Stimulated activated CD8-positive, alpha-beta memory T cell treated with anti-CD3 and anti-CD28 coated beads, Interleukin-2, amount 100 ng/mL, for 1 hour (primary cell): ENCODE measurements at places on chromosomes 1 and 21.

DNA sequence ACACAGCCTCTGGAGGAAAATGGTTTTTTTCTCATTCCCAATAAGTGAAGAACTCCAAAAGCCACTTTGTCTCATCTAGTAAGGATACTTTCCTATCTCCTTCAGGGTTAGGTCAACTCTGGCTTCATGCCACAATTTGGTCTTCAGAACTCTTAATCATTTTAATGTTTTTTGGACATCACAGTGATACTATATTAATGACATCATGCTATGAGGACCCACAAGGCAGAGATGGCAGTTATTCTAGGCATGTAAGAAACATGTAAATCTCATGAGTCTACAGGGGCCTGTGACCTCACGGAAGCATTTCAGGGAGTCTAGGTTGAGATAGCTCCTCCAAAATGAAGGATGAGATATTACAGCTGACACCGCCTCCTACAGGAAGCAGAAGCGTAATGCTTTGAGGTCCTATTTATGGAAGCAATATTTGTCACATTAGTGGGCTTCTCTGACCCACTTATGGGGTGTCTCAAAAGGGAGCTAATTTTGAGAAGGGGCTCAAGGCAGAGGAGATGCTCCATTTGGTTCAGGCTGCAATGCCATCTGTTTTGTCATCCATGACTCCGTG is 5.0 kb upstream of the GPR137B start:
- DNase-seq = no peak

- no peak for DNase-seq
Measured at GRCh38 chr1:2358072-2358471, 33.3 kb downstream of the MORN1 start.

GRCh38 chr1:7427605-7428300 is 343.3 kb upstream of the VAMP3 start:
- DNase-seq = no peak

- no peak for DNase-seq
Measured at GRCh38 chr1:224592636-224593582, 23.2 kb upstream of the CNIH3 start.

GRCh38 chr1:185069202-185069772 is 23.9 kb downstream of the RNF2 start:
- no peak for DNase-seq

GRCh38 chr1:52234014-52234413 is 92.1 kb downstream of the ZFYVE9 start:
- DNase-seq = no peak

DNA sequence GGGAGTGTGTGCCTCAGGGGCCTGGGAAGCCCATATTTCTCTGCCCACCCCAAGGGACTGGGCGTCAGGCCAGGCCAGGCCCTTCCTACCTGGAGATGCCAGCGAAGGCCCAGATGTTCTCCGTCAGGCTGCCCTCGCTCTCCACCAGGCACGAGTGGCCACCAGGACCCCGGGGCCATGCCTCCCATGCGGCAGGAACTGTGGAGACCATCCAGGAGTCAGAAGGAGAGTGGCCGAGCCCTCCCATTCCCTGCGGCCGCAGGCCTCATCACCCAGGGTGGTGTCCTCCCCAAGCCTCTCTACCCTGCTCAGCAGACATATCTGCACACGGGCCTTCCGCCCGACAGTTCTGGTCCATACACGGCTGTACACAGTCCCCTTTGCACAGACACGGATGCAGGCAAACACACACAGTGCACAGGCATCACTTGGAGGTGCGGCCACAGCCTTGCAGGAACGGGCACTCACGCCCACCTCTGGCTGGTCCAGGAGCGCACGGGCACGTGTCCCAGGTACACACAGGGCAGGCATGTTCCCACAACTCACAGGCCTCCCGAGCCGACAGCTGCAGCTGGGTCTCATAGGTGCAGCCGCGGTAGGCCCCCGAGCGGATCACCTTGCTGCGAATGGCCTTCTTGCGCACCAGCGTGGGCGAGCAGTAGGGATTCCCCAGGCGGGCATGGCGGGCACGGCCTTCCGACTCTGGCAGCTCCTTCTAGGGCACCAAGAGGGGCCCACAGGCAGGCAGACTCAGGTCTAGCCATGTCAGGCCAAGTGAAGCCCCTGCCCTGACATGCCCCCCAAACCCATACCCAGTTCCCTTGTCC is 5.9 kb upstream of the KIF17 start:
- DNase-seq = no peak

DNA sequence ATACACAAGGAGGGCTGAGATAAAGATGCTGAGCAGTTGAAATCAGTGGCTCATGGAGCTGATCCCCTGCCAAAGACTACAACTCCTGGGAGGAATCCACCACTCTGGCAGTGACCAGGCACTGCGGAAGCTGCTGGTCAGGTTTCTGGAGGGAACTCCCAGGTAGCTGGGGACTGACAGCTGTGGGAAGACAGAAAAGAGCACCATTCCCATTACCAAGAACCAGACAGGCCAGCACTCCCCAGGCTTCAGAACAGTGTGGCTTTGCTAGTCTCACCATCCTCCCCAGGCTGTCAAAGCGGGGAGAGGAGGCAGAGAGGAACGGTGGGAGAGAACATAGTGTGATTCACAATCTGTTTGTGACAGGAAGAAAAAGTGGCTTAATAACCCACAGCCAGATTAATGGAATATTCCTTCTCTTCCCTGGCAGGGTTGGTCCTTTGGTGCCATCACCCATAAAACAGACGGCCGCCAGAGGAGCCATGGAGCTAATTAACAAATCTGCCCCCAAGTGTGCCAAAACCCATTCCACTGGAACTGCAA is 92.1 kb downstream of the MAB21L3 start:
- DNase-seq = no peak

- no peak for DNase-seq
Measured at GRCh38 chr1:206687915-206688442, 3.3 kb downstream of the MAPKAPK2 start.

DNA sequence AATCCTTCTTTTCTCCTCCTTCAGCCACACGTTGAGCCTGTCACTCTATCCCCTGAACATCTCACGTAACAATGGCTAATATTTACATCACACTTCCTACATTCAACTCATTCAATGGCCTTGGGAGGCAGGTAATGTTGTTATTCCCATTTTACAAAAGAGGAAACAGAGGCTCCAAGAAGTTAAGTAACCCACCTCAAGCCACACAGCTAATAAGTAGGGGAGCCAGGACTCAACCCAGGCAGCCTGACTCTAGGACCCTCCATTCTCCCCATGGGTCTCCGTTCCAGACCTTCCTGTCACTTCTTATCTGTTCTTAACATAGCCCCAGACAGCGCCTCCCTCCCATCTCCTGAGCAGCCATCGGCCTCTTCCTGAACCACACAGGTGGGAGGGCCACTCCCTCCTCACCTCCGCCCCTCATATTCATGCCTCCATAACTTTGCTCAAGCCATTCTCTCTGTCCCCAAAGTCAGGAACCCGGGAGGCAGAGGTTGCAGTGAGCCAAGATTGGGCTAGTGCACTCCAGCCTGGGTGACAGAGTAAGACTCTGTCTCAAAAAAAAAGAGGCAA is 2.2 kb downstream of the PADI4 start:
- no peak for DNase-seq

DNA sequence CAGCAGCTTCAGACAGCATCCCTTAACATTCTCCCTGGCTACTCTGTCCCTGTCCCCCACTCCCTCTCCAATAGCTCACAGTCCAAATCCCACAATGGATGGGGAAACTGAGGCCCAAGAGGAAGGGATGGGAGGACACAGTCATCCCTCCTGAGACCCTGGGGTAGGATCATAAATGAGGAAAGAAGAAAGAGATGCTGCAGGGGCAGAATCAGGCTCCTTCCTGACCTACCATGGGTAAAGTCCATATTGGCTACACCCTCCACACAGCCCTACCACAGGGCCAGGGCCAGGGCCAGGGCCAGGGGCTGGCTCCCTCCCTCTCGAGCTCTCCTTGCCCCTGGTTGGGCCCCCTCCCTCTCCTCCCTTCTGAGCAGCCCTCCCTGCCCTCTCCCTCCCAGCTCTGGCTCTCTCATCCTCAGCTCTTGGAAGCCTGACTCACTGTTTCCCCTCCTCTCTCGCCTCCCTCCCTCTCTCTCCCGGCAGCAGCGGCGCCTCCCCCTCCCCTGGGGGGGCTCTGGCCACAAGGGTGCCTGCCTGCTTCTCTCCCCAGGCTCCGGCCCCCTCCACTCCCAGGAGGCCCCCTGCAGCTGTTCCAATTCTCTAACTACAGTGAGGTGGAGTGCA is 4.9 kb downstream of the AHDC1 start:
- peak; percentile 39 for DNase-seq

DNA sequence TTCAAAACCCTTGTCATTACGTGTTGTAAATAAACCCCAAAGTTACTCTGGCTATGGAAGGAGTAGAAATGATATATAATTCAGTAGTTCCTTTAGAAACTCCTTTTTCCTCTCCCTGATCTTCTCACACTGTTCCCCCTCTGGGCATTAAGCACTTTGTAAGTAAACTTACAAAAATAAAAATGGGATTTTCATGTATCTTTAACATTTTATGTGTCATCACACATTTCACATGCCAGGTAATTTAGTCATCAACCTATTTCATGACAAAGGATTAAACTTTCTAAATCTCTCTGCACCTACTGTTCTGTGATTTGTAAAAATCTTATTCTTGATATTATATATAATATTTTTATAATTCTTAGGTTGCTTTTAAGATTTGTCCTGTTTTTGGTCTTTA is 176.9 kb downstream of the NEK7 start:
- no peak for DNase-seq

GRCh38 chr1:227343206-227343605 is 24.9 kb upstream of the CDC42BPA start:
- DNase-seq = no peak

GRCh38 chr21:41703857-41704501 is 62.9 kb downstream of the RIPK4 start:
- DNase-seq = no peak

- no peak for DNase-seq
Measured at GRCh38 chr1:10185759-10186158, 24.6 kb upstream of the KIF1B start.

- no peak for DNase-seq
Measured at GRCh38 chr1:7420098-7420445, 351.0 kb upstream of the VAMP3 start.

DNA sequence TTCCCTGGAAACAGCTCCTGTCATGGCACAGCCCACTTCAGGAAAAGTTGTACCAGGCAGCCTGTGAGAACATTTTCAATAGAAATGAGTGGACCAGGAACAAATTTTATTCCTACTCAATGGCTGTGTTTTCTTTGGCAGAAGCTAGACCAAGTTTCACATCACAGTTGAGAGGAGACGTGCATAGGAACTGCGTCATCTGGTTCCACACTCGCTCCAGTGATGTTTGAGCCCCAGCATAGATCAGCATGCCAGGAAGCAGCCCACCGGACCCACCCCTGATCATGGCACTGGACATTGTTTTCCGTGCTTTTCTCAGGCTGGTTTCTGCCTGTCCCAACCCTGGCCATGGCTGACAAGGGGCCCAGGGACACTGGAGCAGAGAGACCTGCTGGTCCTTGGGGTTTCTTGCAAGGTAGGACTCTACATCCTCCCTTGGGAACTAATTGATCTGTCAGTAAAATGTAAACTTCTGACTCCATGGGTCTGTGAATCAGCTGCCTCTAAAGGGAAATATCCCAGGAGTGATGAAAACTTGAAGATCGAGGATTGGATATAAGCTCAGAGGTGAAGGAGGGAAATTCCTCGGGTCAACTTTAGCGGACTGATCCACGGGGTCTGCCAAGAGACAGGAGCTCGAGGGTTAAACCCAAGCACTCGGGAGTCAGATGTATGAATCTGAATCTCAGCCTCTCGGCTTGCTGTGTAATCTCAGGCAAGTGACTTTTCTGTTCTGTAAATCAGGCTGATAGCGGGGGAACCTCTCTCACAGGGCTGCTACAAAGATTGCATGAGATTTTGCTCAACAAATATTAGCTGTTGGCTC is 35.7 kb downstream of the NEK2 start:
- DNase-seq = no peak

- DNase-seq = no peak
Measured at GRCh38 chr1:221718381-221719277, 23.3 kb downstream of the DUSP10 start.

- peak; percentile 10 for DNase-seq
Measured at GRCh38 chr21:45109831-45110492, 35.6 kb downstream of the ADARB1 start.

GRCh38 chr1:29281571-29281970 is 45.2 kb downstream of the PTPRU start:
- DNase-seq = no peak

- DNase-seq = no peak
Measured at GRCh38 chr1:184767591-184767990, 12.9 kb upstream of the EDEM3 start.

DNA sequence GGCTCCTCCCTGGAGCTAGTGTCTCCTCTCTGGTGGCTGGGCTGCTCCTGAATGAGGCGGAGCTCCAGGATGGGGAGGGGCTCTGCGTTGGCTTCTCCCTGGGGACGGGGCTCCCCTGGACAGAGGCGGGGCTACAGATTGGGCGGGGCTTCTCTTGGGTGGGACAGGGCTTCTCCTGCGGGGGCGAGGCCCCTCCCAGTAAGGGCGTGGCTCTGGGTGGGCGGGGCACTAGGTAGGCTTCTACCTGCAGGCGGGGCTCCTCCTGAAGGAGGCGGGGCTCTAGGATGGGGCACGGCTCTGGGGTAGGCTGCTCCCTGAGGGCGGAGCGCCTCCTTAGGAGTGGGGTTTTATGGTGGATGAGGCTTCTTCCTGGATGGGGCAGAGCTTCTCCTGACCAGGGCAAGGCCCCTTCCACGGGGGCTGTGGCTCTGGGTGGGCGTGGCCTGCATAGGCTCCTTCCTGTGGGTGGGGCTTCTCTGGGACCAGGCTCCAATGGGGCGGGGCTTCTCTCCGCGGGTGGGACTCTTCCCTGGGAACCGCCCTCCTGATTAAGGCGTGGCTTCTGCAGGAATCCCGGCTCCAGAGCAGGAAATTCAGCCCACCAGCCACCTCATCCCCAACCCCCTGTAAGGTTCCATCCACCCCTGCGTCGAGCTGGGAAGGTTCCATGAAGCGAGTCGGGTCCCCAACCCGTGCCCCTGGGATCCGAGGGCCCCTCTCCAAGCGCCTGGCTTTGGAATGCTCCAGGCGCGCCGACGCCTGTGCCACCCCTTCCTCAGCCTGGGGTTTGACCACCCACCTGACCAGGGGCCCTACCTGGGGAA is 22.7 kb upstream of the ARF1 start:
- DNase-seq = no peak
